Hematopoietic multipotent progenitor cell treated with erythropoietin and hydrocortisone succinate and interleukin-3 and kit ligand, for 8 days (in vitro differentiated cells): ENCODE measurements at places on chromosomes 4 and X.

DNA sequence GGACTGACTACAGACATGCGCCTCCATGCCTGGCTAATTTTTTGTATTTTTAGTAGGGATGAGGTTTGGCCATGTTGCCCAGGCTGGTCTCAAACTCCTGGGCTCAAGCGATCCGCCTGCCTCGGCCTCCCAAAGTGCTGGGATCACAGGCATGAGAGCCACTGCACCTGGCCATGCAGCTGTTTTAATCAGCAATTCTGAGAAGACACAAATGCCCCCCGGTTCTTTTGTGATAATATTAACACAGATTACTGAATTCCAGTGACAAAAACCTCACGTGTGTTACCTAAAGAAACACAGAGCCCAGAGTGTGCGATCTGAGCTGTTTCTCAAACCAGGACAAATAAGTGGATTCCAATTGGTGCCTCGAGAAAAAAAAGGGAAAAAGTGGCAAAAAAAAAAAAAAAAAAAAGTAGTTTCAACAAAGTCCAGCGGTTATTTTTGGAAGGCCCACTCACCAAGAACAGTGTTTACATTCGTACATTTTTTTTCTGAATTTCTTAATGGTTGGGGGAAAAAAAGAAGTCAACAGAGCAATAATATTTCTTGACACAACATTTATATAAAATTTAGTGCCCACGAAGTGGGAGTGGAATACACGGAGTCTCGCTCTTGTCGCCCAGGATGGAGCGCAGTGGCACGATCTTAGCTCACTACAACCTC lies 17.2 kb downstream of the DHRSX start:
- no peak for DNase-seq

DNA sequence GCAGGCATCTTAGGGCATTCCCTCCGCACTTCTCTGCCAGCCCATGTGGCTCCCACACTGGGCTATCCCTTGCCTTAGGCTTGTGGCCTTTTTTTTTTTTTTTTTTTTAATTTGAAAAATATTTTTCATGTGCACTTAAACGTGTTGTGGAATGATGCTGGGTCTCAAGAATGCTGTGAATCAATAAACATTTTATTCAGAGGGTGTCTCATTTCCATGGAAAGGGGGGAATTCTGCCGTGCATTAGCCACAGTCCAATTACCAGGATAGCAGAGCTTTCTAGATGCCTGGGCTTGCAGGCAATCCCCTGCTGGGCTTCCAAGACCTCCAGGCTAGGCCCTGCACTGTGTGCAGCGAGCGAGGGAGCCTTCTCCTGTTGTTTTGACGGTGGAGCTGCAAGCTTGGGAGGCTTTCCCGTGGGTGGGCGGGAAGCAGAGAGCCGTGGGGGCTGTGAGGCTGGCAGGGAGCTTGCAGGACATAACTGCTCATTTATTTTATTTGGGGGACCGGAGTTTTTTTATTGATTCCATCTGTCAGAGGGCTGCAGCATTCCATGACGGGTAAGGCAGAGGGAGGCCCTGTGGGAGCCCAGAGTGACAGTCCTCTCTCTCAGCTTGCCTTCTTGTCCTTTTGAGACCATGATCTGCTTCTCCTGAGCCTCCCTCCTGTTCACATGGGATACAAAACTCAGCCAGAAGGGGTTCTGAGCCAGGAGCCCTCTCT lies 2.6 kb upstream of the CPZ start:
- no peak for DNase-seq

DNA sequence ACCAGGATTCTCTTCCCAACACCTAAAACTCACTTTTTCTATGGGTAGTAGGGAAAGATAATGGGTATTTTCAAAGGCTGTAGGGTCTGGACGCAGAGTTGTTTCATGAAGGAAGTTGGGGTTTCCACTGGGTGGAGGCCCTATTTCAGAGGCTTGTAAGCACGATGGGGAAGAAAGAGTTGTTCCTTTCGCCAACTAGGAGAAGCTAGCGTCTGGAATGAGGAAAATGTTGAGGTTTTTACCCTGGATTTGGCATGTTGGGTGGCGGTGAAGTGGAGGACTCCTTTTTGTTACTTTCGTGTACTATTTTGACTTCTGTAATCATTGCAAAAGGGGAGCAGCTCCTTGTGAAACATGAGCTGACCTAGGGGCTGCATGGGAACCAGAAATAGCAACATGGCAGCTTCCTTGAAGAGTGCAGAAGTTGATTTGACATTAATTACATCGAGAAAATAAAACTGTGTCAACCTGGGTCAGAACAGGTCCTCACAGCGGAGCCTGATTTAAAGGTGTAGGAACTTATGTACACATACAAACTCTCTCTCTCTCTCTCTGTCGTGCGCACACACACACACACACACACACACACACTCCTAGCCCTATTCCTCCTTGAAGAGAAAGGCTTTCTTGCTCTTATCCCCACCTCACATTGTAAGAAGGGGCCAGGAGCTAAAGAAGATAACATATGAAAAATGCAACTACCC lies 19.1 kb downstream of the VSIG4 start:
- DNase-seq = no peak

- DNase-seq = no peak
Observed at GRCh38 chrX:70479922-70480659, 35.5 kb downstream of the DLG3 start.

DNA sequence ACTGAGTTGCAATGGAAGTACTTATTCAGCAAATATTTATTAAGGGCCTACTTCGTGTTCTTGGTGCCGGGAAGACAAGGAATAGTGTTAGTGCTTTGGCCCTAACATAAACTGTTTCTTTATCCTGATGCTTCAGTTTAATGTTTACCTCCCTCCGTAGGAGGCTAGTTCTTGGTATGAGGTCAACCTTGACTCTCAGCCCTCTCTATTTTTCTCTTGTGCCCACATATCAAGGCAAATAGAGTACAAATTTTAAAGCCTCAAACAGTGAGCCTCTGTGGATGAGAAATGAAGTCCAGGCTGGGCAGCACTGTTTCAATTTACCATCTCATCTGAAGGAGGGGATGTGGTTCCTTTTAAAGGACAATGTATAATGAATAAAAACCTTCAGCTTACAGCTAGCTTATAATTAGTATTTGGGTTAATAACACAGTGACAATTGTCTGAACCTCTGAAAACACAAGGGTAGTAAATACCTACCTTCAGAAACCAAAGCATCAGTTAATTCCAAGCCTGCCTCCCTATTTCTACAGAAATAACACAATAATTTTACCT lies 68.5 kb downstream of the SH3RF1 start:
- no peak for DNase-seq

GRCh38 chr4:15376594-15376993 lies 51.2 kb upstream of the C1QTNF7 start:
- no peak for DNase-seq

- DNase-seq = no peak
Observed at GRCh38 chr4:121642876-121643585, 53.7 kb downstream of the ANXA5 start.

GRCh38 chrX:66046612-66047235 lies 6.8 kb upstream of the VSIG4 start:
- DNase-seq = peak; percentile 39

GRCh38 chr4:185305979-185306442 lies 89.7 kb downstream of the LRP2BP start:
- no peak for DNase-seq

DNA sequence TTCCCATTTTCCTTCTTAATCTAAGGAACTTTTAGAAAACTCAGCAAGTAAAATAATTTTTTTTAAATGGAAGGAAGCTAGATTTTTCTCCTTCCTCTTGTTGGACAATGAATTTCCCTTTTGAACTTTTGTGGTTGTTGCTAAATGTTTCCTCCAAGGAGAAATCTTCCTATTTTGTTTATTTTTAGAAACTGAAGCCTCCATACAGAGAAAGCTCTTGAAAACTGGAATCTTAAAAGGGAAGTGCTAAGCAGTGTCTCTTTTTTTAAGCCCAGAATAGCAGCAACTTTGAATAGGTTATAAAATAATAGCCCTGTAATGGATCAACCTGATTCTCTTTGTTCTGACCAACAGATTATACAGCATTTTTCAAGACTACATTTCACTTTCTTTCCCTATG lies 15.1 kb upstream of the DCLK2 start:
- no peak for DNase-seq

DNA sequence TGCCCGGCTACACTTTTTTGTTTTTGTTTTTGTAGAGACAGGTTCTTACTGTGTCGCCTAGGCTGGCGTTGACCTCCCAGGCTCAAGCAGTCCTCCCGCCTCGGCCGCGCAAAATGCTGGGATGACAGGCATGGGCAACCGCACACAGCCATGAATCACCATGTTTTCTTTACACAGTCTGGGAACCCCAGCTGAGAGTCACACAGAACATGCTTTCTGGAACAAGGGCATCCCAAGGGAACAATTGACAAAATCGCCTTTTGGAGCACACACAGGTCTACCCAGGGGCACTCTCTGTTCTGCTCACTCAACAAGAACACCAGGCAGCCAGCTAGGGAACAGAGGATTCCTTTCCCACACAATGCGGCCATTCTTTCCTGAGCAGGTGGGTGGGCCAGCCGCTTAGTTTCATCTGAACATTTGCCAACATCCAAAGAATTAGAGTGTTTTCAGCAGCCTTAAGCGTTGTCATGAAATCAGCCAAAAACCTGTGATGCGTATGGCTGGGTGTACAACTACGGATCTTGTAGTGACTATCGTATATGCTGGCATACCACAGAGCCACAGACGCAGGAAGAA lies 15.7 kb downstream of the PRKX start:
- no peak for DNase-seq

- DNase-seq = no peak
Observed at GRCh38 chrX:29842552-29842951, 372.8 kb upstream of the MAGEB2 start.

DNA sequence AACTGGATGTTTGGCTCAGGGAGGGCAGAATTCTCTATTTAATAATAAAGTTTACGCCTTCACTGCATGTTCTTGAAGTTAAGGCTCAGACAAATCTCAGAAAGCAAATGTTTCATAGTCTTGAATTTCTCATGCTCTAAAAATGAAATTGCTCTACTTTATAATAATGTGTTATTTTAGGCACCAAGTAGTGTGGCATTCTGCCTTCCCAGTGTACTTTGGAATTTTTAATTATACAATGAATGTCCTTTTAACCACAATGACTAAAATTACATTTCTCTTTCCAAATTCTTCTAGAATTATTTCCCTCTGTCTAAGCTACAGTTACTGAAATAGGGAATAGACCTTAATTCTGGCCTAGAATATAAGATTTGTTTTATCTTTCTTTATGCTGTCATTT lies 97.9 kb upstream of the PDE5A start:
- DNase-seq = no peak

GRCh38 chr4:23058165-23058776 lies 365.5 kb downstream of the GBA3 start:
- DNase-seq = no peak

- DNase-seq = peak; percentile 44
Observed at GRCh38 chrX:136268051-136269048, 17.1 kb upstream of the MAP7D3 start.

- DNase-seq = no peak
Observed at GRCh38 chr4:173014113-173014558, 154.5 kb upstream of the GALNT7 start.

DNA sequence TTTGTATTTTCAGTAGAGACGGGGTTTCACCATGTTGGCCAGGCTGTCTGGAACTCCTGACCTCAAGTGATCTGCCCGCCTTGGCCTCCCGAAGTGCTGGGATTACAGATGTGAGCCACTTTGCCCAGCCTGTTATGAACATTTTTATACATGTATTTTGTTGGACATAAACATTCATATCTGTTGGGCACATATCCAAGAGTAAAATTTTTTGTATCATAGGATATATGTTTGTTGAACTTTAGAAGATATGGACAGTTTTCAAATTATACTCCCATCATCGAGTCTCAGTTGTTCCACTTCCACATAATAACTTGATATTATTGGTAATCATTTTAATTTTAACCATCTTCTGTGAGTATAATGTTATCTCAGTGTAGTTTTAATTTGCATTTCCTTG lies 23.6 kb downstream of the GLRB start:
- no peak for DNase-seq

DNA sequence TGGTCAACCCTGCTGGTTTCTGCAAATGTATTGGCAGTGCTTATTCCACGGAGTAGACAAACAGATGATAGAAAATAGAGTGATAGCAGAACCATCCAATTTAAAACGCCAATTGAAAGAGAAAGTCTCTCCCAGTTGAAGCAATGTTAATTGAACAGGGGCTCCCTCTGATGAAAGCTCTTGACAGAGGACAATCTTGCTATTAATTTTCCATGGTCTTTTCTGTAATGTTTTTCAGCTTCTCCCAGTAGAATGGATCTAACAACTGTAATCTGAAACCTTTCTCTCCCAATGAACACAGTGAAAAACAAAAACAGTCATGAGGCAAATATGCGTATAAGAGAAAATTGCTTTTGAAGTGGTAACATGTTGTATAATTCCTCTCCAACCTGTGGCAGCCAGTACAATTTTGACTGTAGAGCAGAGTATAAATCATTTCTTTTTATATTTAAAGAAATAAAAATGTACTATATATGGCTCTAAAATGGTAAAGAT lies 225.1 kb upstream of the GALNTL6 start:
- DNase-seq = no peak

DNA sequence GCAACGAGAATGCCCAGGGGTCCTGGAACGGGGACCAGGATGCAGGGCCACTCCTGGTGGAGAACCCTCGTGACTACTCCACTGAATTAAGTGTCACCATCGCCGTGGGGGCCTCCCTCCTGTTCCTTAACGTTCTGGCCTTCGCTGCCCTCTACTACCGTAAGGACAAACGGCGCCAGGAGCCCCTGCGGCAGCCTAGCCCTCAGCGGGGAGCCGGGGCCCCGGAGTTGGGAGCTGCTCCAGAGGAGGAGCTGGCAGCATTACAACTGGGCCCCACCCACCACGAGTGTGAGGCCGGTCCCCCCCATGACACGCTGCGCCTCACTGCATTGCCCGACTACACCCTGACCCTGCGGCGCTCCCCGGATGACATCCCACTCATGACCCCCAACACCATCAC lies 24.9 kb downstream of the NLGN3 start:
- no peak for DNase-seq
